ENCODE measurements at places on chromosomes 11 and 22.

GRCh38 chr11:71164621-71165020 is 87.8 kb downstream of the SHANK2 start:
- DNase-seq, result no peak

DNA sequence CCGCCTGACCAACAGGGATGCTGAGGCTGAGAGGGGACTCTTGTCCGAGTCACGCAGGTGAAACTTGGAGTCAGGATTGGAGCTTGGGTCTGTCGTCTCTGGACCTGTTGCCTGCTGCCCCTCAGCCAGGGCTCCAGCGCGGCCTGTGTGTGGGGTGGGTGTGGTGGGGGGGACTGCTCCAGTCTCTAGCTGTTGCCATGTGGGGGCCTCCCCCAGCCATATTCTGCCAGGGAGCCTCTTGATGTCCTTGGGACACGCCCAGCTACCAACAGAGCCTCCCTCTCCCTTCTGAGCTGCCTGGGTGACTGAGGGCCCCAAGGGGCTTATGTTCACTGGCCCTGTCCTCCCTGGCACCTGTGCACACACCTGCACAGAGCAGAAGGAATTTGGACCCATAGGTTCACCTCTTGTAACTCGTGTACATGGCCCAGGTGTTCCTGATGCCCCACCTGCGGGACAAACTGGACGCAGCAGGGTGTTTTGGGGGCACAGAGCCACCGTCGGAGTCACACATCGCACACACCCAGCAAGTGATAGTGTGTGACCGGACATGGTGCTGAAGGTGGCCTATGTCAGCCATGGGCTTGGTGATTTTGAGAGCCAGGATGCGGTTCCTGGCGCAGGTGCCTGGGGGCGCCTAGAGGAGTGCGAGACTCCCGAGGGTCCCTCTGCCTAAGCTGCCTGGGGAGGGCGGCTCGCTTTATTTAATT is 252.3 kb downstream of the TBC1D22A start:
- DNase-seq, result no peak

GRCh38 chr11:99614352-99614751 is 593.6 kb downstream of the CNTN5 start:
- no peak for DNase-seq

DNA sequence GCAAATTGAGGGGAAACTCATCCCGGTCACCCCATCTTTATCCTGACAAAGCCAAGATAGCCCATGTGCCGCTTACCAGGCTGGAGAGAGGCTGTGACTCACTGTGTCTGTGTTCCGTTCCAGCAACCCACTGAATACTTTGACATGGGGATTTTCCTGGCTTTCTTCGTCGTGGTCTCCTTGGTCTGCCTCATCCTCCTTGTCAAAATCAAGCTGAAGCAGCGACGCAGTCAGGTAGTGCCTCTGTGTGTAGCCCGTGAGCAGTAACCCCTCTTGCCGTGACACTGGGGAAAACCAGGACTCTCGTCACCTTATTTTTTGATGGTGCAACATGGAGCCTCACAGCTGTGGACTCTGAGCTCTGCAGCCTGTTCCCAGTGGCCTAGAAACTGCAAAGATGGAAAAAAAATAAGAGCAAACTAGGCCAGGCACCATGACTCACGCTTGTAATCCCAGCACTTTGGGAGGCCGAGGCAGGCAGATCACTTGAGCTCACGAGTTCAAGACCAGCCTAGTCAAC is 16.9 kb downstream of the C22orf31 start:
- DNase-seq, result no peak

- DNase-seq, result no peak
These were observed 63.8 kb upstream of the WNT7B start for GRCh38 chr22:46040471-46041465.

DNA sequence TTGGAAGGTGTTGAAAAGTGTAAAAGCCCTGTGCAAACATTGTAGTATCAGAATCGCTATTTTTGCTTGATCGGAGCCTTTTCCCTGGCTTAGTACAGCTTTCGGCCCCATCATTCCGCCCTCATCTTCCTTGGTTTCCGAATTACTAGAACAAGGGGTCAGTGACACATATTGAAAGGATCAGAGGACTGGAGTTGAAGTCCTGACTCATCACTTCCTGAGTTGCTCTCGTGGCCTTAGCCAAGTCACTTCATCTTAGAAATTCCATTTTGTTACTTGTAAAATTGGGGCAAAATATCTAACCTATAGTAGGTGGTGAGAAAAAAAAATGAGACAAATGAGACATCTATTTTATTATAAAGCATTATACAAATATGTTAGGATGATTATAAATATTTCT is 375.0 kb downstream of the NTM start:
- DNase-seq, result no peak

- no peak for DNase-seq
These were observed 655.6 kb upstream of the CNTN5 start for GRCh38 chr11:98365190-98365589.

GRCh38 chr11:12668166-12668565 is 6.1 kb upstream of the TEAD1 start:
- DNase-seq, result no peak

GRCh38 chr11:44928816-44929215 is 21.9 kb downstream of the TP53I11 start:
- DNase-seq, result no peak

- DNase-seq, result no peak
These were observed 193.3 kb downstream of the TRPC6 start for GRCh38 chr11:101390539-101390938.

- DNase-seq, result no peak
These were observed 64.8 kb downstream of the UBASH3B start for GRCh38 chr11:122720107-122720881.

DNA sequence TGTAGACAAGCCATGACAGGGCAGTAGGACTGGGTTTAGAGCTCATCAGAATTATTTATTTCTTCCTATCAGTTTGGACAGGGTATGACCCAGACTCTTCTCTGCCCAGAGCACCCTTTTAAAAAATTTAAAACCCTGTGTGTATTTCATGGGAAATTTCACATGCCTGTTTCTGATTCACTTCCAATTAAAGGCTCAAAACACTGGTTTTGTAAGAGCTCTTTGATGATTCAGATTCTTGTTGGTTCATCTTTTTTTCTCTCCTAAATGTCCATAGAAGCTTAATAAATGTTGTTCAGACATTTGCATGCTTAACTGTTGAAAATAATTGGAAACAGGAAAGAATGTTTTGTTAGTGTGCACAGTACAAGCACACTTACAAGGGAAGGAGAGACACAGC is 13.8 kb downstream of the FLI1 start:
- no peak for DNase-seq

DNA sequence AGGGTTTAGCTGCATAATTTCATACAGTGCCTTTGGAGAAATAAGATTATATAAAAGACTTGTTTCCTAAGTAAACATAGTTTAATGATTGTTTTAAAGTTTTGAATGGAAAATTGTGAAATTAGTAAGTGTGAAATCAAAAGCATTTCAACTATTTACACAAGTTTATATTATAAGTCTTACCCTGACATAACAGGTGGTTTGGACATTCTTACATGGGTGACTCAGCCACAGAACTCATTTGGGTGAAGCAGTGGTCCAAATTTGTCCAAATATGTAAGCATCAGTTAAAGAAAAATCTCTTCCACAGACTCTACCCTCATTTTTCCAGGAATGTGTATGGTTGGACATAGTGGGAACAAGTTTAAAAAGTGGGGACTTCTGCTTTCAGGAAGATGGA is 68.0 kb downstream of the USP47 start:
- no peak for DNase-seq

GRCh38 chr11:134244593-134244992 is 8.6 kb downstream of the THYN1 start:
- DNase-seq, result no peak

DNA sequence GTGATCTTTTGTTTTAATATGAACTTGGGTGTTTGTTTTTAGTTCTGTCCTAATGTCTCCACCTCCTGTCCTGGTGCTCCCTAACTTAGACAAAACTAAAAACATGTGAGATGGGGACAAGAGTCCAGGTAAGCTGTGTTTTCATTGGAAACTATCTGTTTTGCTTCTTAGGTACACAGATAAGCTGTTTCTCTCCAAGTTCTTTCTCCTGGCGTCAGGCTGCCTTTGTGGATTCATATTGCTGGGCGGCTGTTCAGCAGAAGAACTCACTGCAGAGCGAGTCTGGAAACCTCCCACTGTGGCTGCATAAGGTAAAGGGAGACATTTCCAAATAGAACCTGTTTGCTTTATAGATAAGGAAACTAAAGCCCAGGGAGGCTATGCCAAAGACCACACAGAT is 24.7 kb downstream of the PANX1 start:
- DNase-seq, result no peak

GRCh38 chr11:46351606-46352005 is 4.3 kb downstream of the DGKZ start:
- DNase-seq, result no peak

- no peak for DNase-seq
These were observed 32.6 kb upstream of the KCNQ1OT1 start for GRCh38 chr11:2732261-2732939.

DNA sequence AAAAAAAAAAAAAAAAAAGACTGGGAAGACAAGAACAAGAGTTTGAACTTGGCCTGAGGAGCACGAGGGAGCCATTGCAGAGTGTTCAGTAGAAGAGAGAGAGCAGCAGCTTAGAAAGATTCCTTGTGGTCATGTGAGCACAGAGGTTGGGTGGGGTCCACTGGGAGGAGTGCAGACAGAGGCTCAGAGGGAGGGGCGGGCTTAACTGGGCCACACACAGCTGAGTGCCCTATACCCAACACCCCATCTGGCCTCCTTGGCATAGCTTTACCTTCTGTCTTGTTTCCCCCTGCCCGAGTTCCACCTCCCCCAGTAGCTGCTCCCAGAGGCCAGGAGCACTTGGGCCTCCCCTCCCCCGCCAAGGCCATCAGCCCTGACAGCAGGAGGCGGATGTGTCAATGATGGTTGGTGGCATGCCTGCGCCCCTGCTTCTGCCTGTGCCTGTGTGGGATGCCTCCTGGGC is 12.1 kb downstream of the C11orf86 start:
- DNase-seq, result no peak

DNA sequence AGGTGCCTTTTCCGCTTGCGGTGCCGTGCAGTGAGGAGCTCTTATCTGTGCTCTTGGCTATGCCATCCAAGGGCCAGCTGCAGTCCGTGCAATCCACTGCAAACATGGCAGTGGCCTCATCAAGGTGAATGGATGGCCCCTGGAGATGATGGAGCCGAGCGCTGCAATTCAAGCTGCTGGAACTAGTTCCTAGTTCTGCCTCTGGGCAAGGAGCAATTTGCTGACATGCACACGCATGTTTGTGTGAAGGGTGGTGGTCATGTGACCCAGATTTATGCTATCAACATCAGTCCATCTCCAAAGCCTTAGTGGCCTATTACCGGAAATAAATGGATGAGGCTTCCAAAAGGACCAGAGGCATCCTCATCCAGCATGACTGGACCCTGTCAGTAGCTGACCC is 3.1 kb upstream of the EHD1 start:
- no peak for DNase-seq

- no peak for DNase-seq
These were observed 35.8 kb upstream of the MYRF start for GRCh38 chr11:61716478-61717285.

- DNase-seq, result no peak
These were observed 9.2 kb downstream of the FADD start for GRCh38 chr11:70212227-70212811.

GRCh38 chr11:15551901-15552851 is 437.5 kb downstream of the INSC start:
- no peak for DNase-seq

DNA sequence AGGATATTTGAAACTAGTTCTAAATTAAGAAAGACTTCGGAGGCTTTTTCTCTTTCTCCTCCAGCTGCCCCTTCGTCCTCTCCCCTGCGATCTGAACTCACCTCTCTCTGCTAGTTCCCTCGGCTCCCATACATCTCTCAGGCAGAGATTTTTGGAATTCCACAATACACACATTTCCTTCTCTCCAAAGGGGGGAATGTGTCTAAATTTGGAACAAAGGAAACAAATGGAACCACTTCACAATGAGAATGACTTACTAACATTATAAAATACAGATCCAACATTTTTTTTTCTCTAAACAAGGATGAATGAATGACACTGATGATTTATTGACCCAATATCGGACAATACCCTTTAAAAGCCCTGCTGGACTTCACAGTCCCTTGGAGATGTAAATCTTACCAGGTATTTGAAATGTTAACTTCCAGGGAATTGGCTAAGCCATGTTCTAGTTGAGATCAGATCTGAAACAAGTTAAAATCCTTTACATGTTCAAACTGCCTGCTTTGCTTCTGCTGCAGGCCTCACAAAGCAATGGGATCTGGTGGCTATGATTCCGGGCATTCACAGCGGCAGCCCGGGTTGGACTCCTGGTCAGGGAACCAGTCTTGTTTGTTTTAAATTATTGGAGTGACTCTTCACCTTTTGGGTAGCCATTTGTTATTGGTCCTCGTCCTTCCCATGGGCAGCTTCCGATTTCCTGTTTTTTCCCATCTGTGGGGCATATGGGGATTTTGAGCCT is 20.5 kb upstream of the GSTP1 start:
- no peak for DNase-seq

- no peak for DNase-seq
These were observed 92.9 kb downstream of the PDHX start for GRCh38 chr11:35009191-35009943.

DNA sequence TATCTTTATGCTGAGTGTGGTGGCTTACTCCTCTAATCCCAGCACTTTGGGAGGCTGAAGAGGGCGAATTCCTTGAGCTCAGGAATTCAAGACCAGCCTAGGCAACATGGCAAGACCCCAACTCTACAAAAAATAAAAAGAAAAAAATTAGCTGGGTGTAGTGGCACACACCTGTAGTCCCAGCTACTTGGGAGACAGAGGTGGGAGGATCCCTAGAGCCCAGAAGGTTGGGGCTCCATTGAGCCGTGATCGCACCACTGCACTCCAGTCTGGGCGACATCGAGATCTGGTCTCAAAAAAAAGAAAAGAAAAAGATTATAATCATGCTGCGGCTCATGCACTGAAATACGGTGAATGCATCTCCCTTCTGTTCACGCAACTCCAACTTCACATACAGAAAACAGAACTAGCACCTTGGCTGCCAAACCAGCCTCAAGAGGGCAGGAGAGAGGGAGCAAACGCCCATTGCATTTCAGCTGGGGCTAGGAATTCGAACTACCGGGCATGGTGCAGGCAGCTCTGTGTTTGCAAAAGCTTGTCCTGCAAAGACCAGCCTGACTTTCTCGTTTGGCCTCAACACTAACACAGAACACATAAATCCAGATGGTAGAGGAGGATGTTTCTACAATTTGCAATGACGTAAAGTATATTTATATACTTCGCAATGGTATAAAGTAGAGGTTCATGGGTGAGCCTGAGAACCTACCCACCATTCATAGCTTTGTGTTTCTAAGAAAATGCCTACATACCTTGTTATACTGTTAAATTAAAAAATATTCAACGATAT is 6.3 kb upstream of the SYNGR1 start:
- DNase-seq, result peak; percentile 40

DNA sequence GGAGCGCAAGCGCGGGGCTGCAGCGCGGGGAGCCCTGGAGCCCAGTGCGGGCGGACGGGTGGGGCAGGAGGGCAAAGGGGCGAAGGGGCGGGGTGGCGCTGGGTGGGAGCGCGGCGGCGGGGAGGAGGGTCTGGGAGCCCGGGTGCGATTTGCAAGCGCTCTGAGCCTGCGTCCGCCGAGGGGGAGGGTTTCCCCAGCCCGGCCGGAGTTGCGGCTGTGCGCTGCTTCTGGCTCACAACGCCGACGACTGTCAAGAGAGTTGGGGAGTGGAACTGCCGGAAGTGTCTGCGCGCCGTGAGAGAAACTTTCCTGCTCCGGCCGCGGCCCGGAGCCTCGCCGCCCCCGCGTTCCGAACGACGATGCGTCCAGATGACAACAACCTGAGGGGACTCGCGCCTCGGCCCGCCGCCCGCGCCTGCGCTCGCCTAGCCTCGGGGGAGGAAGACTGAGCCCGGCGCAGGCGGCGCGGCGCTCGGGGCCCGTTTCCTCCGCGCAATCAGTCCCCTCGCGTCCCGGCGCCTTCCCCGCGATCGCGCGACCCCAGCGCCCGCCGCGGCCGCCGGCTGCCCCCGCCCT is at the start of gene ARHGAP42:
ARHGAP42 (plus strand) TSS at position 235 of the 576 bp plus-strand sequence. CDS start 391 bp downstream, outside the sequence.
- no peak for DNase-seq
